AG09319 (cell line): ENCODE measurements at places on chromosomes 7 and 10.

GRCh38 chr10:121535381-121535780 lies 62.9 kb downstream of the FGFR2 start:
- DNase-seq: no peak

- DNase-seq: no peak
These were observed 14.4 kb downstream of the SLC26A3 start for GRCh38 chr7:107788662-107789061.

GRCh38 chr7:151368136-151368571 lies 26.5 kb downstream of the NUB1 start:
- DNase-seq: peak; percentile 16

- no peak for DNase-seq
These were observed 134.3 kb downstream of the PRKCQ start for GRCh38 chr10:6445671-6446316.
